SK-N-DZ (cell line): ENCODE measurements at places on chromosomes 6 and 20.

GRCh38 chr6:11460837-11461661, 76.5 kb upstream of the TMEM170B start:
- DNase-seq, result no peak

- no peak for DNase-seq
Measured at GRCh38 chr20:51374456-51374830, 168.1 kb downstream of the NFATC2 start.

DNA sequence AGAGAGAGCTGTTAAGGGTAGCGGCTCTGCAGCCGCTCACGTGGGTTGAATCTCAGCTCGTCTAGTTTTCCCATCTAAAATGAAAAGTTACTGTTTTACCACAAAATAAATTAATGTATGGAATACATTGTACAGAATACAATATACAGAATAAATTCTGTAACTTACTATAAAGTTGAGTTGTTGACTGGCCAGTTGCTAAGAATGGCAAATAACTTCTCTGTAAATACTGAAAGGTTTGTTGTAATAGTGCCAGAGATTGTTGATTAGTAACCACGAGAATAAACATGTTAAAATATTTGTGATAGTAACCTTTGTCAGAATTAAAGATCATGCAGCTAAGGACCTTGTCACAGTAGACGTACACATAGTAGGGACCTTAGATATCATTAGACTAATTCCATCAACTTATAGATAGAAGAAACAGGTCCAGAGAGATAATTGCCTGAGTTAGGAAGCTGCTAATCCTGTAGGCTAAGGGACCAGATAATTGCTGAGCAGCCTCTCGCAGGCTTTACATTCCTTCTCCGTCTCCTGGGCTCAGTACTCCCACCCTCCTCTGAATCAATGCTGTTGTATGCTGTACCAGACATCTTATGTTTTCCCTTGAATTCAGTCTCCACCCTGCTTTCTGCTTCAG, 544 bp upstream of the NRM start:
- no peak for DNase-seq

DNA sequence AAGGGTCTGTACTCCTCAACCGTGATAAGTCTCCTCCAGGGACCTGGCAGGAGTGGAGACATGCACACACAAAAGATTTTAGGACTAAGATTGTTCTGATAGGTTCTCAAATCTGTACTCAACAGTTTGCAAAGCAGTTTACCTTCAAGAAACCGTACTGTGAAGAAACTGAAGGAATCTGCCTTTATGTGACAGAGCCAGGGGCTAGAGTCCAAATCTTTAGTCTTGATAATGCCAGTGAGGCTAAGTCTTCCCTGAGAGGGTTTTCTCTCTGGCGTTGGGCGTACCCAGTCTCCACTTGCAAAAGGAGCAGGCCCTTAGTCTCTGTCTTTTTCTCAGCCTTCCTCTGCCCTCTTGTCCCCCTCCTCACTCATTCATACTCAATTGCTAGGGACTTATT, 47.5 kb downstream of the RALY start:
- DNase-seq, result no peak

DNA sequence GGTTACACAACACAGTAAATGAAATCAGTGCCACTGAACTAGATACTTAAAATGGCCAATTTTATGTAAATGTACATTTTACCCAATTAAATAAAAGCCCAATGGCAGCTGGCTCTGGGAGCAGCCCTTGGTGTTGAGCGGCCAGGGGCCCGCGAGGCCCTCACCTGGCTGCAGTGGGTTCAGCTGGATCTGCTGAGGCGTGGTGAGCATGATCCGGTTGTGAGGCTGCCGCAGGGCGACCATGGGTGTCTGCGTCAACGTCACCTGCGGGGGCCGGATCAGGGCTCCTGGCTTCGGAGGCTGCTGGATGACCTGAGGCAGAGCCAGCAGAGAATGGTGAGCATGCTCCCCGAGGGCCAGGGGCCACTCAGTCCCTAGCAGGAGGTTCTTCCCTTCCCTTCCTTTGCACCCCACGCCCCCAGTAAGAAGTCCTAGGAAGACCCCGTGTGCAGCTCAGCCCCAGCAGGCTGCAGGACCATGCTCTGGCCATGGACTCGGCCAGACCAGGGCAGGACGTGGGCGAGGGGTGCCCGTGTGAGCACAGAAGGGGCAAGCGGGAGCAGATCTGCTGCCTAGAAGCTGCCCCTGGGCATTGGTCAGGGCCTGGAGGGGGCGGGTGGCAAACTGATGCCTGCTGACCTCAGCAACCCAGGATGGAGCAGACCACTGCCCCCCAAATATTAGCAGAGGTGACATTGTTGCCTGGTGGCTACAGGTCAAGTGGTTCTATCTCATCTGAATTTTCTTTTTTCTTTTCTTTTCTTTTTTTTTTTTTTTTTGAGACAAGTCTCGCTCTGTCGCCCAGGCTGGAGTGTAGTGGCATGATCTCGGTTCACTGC, 61.9 kb downstream of the TAF4 start:
- DNase-seq, result no peak

- DNase-seq, result no peak
Measured at GRCh38 chr20:3697588-3698305, 14.7 kb downstream of the SIGLEC1 start.

DNA sequence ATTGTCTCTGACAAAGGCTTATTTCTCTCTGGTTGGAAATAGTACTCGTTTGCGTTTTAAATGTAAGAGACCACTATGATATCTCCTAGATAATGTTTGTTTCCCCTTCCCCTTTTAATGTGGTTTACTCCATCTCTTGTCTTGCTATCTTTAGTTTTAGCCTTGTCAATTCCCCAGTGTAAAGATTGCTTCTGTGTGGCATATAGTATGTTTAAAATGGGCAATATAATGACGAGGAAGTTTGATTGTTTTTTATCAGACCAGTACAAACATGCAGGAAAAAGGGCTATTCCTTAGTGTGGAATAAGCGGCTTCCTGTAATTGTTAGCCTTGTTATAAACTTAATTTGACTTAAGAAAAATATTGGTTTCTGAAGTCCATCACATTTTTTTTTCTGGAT, 3.1 kb downstream of the QKI start:
- no peak for DNase-seq

DNA sequence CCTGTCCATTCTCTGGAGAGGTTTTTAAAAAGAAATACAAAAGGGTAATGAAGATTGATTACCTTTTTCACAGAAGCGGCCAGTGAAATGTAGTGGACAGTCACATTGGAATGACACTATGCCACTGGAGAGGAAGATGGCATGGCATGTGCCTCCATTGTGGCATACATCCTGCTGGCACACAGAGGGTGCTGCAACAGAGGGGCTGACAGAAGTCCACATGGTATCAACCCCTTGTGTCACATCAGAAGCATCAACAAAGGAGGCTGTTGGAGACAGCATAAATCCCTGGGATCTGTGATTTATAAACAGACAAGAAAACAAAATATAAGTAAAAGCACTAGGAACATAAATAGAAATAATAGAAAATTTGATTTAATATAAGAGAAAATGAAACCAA, 594.9 kb downstream of the PHF3 start:
- no peak for DNase-seq

DNA sequence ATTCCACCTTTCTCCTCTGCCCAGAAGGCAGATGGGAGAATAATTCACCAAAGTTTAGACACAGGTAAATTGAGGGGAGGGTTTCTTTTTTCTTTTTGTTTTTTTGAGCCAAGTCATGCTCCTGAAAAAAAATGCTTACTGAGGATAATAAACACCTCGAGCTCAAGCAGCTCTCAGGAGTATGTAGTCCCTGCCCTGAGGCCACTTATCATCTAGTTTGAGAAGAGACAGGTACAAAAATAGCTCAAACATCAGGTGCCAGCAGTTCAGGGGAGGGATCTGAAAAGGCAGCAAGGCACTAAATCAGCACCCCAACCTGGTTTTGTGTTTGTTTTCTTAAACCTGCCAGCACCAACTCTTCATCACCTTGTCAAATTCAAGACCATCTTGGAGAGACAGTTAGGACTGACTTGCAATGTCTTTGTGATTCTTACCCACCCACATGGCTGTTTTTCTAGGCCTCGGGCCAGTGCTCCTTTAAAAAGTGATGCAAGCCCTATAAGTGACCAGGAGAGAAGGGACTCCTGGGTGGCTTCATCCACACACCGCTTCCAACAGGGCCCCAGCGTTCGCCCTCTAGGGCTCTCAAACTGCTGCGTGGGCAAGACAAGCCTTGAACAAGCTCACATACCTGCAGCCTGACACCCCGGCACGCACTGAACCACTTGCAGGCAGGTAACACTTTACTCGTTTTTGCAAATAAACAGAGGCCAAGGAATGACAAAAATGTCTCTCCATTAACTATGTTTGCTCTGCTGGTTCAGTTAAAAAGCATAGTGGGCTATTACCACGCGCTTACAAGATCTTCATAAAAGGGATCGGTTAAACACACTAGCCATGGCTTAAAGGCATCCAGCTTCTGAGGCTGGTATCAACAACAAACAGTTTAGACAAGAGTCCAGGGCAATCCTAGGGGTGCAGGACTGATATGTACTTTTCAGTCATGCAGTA, 13.9 kb downstream of the JAG1 start:
- DNase-seq, result no peak

- no peak for DNase-seq
Measured at GRCh38 chr6:170393807-170394399, 87.3 kb downstream of the FAM120B start.

DNA sequence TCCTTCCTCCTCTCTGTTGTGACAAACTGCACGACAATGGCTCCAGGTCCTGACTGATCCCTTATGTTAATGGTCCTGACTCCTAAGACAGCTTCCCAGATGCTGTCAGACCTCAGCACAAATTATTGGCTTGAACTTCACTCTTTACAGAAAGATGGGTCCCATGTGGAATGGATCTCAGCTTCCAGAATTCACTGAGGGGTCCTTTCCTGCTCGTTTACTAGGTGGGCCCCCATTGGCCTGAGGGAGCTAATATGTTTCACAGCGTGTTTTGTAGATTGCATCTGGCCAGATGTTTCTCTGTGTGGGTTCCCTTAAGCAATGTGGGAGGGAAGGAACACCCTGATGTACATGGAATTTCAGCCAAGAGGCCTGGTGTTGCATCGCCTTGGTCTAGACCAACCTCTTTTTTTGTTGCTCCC, 826.6 kb downstream of the MAFB start:
- no peak for DNase-seq

DNA sequence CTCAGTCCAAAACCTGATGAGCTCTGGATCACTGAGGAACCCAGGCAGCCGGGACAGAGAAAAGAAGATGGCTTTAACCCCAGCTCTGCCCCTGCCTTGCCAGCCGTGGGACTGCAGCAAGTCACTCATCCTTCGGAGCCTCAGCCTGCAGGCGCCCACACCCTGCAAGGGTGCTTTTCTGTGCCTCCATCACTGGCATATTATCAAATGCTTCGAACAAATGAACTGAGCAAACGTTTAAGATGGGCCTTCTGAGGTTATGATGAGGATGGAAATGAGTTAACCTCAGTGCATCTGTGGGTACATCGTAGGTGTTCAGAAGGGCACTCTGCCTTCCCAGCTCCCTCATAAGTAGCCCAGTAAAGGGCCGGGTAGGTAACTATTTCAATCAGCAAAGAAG, 79.0 kb downstream of the NFATC2 start:
- no peak for DNase-seq

DNA sequence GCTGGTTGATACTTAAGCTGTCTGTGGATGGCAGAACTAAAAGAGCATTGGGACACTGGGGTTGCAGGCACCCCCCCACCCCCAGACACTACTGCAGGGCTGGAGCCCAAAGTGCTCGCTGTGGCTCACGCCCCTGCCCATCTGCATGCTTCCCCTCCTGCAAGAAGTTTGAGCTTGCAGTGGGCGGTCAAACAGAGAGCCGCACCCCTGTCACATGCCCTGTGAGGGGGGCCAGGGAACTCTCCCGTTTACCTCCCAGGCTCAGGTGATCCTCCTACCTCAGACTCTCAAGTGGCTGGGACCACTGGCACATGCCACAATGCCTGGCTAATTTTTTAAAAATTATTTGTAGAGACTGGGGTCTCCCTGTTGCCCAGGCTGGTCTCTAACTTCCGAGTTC, 63.3 kb downstream of the RIOK1 start:
- no peak for DNase-seq

GRCh38 chr20:46156065-46156464, 38.0 kb downstream of the CD40 start:
- DNase-seq, result no peak

- no peak for DNase-seq
Measured at GRCh38 chr20:48788486-48789072, 39.2 kb downstream of the PREX1 start.

DNA sequence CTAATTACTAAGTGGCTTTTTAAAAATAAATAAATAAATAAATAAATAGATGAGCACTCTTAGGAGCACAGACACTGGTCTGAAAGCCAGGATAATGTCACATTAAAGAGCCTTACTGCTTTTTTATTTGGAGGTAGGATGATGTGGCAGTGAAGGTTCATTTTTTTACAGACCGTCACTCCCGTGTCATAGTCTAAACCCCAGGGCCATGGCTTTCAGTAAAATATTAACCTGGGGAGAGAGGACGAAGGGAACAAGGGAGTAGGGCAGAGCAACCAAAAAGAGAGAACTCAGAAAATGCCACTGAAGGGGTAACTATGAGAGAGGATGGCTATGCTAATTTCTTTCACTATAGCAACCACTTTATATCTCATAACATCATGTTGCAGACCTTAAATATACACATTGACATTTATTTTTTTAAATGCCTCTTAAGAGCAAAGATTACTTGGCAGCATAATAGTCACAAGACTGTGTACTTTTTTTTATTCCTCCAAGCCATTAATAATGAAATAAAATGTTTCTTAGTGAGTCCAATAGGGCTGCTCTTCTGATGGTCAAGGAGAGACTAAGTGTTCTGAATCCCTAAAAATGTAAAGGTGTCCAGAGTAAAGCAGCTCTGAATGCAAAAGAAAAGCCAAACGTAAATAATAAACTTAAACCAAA, 100.9 kb upstream of the SIM1 start:
- no peak for DNase-seq

DNA sequence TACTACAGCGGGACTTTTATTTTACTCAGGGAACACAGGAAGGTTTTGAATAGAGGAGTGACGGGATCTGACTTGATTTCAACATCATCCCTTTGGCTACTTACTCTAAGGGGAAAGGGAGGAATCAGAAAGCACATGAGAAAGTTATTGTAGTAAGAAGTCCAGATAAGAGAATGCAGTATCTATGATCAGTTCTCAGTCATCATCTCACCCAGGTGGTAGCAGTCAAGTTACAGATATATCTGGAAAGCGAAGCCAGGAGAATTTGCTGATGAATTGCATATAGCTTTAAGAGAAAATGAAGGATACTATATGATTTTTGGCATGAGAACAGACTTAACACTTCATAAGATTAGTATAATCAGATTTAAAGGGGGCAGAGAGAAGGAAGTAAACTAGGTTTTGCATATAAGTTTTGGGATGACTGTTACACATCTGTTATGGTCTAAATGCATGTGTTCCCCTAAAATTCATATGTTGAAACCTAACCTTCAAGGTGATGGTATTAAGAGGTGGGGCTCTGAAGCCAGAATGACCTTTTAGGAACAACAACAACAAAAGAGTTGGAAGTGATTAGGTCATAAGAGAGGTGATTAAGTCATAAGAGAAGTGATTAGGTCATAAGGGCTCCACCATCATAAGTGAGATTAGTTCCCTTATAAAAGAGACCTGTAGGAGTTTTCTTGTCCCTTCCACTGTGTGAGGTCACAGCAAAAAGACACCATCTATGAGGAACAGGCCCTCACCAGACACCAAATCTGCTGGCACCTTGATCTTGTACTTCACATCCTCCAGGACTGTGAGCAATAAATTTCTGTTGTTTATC, 6.7 kb downstream of the RAD21L1 start:
- DNase-seq, result no peak

GRCh38 chr6:32179766-32180405, 1.7 kb downstream of the RNF5 start:
- no peak for DNase-seq

GRCh38 chr6:124796464-124796970, 165.7 kb upstream of the RNF217 start:
- DNase-seq, result no peak
